ENCODE measurements at places on chromosomes 5 and 9.

DNA sequence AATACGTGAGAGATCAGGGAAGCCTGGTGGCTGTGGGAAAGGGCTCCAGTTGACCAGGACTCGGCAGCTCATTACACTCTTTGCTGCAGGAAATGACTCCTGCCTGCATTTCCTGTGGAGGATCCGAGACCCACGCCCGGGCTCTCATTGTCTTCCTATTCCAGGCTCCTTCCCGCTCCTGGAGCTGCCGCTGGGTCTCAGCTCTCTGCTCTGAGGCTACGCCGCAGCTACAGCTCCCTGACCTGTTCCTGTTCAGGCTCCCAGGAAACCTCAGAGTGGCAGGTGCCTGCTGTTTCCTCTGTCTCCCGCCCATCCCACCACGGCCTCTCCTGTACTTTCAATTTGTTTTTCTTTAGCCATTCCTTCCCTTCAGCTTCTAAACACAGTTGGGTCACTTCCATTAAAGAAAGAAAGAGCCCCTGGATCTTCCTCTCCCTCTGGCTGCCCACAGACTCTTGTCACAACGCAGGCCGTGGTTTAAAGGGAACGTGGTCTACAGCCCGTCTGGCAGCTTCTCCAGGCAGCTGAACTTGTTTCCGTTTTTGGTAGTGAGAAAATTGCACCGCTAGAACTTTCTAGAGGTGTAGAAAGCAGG is 71.5 kb downstream of the IL6ST start:
- DNase-seq = no peak

- DNase-seq = no peak
Observed at GRCh38 chr5:20683241-20683940, 695.4 kb upstream of the CDH18 start.

GRCh38 chr5:118565335-118565971 is 422.9 kb downstream of the DTWD2 start:
- no peak for DNase-seq

DNA sequence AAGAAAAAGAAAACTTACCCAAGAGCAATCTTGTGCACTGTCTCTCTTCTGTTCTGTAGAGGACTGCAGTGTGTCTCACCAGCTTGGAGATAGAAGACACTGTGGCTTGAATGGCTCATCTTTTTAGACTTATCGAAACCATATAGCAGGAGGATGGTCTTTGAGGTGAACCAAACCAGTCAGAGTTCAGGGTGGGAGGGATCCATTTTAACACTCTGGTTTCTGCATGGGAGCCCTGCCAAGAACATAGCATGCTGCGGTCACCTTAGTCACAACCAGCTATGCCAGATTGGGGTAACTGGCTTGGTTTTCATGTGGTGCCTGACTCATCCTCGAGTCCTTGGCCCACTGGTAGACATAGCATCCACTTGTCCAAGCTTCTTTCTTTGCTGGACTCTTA is 135.1 kb downstream of the PAPPA start:
- no peak for DNase-seq

GRCh38 chr9:98147582-98147981 is 28.6 kb upstream of the TRIM14 start:
- DNase-seq = no peak

DNA sequence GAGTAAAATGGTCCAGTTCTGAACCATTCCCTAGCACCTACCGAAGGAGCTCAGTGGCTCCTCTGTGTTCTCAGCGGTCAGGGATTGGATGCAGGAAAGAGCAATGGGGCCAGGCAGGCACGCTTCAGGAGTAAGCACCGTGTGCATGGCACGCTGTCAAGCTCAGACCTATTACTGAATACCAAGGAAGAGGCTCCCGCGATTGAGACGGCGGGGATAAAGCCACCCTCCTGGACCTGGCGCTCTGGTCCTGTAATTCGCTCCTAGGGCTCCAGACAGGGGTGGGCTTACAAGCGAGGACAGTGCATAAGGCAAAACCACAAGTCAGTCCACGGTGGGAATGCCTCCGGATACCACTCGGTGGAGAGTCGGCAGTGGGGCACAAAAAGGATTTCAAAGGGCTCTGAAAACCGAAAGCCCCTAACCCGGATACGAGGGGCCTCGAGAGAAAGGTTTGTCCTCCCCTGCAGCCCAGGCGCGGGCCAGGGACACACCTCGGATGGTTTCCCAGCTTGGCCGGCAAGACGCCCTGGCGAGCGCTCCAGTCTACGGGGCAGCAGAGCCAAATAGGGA is 988 bp downstream of the OXCT1 start:
- DNase-seq = no peak

- DNase-seq = no peak
Observed at GRCh38 chr5:107512029-107512428, 158.7 kb downstream of the EFNA5 start.

GRCh38 chr5:66661149-66661548 is 65.0 kb downstream of the MAST4 start:
- no peak for DNase-seq

DNA sequence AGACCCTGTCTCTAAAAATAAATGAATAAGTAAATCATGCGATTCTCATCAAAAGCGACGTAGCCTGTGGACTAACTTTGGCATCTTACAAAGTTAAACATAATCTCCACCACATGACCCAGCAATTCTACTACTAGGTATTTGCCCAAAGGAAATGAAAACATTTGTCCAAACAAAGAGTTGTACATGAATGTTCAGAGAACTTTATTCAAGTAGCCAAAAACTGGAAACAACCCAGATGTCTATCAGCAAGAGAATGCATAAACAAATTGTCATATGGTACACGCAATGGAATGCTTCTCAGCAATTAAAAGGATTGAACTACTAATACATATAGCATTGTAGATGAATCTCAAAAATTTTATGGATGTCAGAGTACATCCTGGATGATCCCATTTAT is 82.6 kb downstream of the ADRB2 start:
- DNase-seq = no peak

GRCh38 chr5:14869668-14870164 is 1.9 kb downstream of the ANKH start:
- DNase-seq = peak; percentile 50

DNA sequence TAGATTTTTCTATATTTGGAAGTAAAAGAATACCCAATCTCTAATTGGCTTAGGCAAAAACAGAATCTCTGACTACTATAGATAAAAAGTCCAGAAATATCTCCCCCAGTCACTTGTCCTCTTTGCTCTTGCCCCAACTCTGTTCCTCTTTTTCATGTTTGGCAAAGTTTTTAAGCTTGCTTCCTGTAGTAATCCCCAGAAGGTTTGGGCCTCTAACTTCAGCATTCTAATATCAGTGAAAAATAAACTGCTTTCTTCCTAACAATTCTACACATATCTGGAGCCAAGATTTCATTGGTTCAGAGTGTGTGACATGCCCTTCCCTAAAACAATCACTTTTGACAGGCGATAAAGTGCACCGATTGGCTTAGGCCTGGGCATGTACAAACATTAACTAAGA is 1680.3 kb downstream of the MAT2B start:
- no peak for DNase-seq

DNA sequence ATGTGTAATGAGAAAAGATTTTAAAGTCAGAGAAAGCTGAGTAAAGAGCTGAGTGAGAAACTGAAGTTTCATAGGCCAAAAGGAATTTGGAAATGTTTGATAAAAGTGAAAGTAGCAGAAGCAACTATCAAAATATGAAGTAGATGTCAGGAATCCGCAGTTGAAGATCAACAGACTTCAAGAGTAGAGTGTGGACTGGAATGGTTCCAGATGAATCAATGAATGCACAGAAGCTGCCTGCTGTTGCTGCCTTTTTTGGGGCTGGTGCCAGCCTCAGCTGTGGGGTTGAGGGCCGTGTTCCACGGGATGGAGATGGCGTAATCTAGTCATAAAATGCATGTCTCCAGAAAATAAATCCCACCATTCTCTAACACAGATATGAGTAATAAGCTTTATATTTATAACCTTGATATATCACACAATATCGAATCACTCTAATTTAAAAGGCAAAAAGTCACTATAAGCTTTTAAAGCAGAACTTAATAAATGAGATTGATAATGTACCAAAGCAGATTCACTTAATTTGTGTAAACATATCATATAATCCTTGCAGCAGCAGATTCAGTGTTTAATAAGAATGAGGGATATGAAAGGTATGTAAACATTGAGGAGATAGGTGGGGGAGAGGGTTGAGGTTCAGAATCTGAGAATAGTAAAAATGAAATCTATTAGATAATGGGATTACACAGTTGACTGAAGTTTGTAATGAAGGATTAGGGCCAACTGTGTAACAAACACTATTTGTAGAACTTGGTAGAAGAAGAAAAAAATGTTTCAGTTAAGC is 652.3 kb upstream of the FTMT start:
- no peak for DNase-seq

GRCh38 chr9:36194326-36195000 is 3.7 kb downstream of the CLTA start:
- DNase-seq = no peak

- DNase-seq = no peak
Observed at GRCh38 chr5:164377746-164378145, 872.3 kb downstream of the MAT2B start.

GRCh38 chr5:90878081-90878480 is 319.5 kb downstream of the ADGRV1 start:
- DNase-seq = no peak

DNA sequence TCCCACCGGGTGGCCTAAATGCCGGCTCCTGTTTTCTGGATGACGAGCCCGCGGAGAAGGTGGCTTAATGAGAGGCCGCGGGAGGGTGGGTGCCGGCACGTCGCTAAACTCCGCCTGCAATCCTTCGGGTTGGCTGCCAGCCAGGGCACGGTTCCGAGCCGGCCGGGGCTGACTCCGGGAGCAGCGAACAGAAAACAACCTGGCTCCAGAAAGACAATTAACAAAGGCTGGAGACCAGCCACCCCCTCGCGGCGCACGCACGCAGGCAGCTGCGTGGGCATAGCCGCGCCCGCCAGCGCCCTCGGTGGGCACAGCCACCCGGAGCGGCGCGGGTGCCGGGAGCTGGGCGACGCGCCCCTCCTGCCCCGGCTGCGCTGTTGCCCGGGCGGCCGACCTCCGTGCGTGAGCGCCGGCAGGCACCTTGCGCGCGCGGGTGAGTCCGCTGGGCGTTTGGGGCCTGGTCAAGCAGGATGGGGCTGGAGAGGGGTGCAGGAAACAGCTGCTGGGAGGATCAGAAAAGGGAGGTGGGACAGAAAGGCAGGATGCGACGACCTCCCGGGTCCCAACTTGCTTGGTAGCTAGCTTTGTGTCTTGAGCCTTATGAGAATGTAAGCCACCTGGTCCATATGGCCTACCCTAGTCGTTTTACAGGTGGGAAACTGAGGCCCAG is at the start of gene ARHGEF37:
TSS of gene ARHGEF37 (plus strand) at position 307 of the 670 bp plus-strand sequence. CDS start 16,272 bp downstream, outside the sequence.
- peak; percentile 57 for DNase-seq

GRCh38 chr5:82413302-82414040 is 135.3 kb upstream of the RPS23 start:
- DNase-seq = no peak

- DNase-seq = no peak
Observed at GRCh38 chr9:72882117-72882775, 70.6 kb downstream of the ALDH1A1 start.

- no peak for DNase-seq
Observed at GRCh38 chr5:103424453-103425205, 138.0 kb downstream of the NUDT12 start.

GRCh38 chr9:32941701-32942100 is 59.7 kb downstream of the APTX start:
- DNase-seq = no peak
